ENCODE measurements at places on chromosomes 7 and 10.

- no peak for DNase-seq
Observed at GRCh38 chr7:13725591-13725990, 263.9 kb downstream of the ETV1 start.

GRCh38 chr10:91367558-91367957 lies 42.6 kb upstream of the HECTD2 start:
- no peak for DNase-seq

GRCh38 chr10:11525503-11525902 lies 85.9 kb downstream of the USP6NL start:
- no peak for DNase-seq

DNA sequence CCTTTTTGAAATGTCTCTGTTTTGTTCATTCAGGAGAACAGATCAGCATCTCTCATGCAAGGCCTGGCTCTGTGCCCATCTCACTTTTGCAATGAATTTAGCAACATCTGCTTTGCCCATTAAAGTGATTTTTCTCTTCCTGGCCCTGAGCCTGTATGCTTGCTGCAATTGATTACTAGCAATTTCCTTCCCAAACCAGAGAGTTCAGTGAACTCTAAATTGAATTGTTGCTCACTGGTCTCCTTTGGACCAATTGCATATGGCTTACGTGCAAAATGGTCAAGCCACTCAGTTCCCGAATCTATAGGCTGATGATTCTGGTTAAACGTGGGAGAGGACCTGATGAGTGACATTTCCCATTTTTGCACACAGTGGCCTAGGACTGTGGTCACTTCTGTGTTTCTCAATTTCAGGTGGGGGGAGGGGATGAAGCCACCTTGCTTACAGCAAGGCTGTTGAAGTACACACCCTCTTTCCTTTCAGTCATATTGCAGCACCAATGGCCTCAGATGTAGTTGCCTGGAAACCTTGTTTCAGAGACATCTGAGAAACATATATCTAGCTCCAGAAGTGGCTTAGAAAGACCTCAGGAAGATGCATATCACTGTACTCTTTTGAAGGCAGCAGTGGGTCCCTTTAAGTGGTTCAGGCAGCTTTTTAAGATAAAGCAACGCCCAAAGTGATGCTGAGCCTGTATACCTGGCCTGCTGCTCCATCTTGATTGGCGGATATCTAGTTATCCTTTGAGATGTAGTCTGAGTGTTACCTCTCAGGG lies 201.4 kb downstream of the PTEN start:
- peak; percentile 41 for DNase-seq

DNA sequence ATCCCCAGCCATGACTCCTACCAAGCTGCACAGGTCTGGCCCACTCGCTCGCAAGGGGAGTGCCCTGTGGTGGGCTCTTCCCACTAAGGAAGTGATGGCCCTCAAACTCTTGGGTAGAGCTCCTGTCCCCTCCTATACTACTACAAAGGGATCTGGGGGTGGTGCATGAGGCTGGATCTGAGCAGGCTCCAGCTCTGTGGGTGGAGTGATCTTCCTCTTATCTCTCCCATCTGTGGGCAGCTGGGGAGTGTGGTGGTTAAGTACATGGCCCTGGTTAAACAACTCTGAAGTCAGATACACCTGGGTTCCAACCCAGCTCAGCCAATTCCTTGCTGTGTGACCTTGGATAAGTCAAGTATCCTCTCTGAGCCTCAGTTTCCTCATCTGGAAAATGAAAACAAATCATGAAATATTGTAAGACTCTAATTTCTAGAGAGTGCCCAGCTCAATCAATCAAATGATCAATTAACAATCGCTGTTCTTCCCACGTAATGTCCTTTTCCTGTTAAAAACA lies 17.4 kb downstream of the DDIT4 start:
- DNase-seq: no peak

- DNase-seq: no peak
Observed at GRCh38 chr10:124450783-124451057, 885 bp upstream of the NKX1-2 start.

DNA sequence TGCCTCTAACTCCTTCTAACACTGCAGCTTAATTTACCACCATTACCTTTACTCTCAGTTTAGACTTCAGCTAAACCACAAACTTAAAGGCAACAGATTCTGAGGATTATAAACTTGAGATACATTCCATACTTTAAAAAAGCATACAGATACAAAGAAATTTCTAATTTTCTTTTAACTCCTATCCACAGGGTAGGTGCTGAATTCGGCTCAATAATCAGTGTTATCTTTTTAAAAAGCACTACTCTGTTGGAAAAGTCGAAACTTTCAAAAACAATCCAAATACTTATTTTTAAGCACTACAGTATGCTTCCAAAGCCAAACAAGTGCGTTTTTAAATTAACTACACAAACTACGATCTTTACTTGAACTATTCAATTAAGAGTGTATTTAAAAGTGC lies 1.0 kb downstream of the SMNDC1 start:
- no peak for DNase-seq

DNA sequence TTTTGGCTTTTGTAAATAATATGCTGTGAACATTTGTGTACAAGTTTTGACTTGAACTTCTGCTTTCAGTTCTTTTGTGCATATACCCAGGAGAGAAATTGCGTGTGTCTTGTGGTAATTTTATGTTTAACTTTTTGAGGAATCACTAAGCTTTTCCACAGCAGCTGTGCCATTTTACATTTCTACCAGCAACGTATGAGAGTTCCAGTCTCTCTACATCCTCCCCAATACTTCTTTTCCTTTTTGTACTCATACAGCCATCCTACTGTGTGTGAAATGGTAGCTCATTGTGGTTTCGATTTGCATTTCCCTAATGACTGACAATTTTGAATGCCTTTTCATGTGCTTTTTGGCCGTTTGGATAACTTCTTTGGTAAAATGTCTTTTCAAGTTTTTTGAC lies 66.3 kb upstream of the INHBA start:
- no peak for DNase-seq

DNA sequence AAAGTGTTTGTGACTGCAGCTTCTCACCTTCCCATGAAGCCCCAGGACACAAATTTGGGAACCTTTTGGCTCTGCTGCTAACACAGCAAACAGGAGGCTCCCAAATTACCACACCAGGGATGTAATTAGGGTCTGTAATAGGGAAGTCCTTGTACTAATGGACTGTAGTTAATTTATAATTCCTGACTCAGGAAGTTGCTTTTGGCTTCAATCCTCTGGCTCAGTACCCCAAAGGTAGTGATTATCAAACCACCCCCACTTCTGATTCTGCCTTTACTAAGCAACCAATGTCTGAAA lies 3.8 kb upstream of the MALSU1 start:
- no peak for DNase-seq

DNA sequence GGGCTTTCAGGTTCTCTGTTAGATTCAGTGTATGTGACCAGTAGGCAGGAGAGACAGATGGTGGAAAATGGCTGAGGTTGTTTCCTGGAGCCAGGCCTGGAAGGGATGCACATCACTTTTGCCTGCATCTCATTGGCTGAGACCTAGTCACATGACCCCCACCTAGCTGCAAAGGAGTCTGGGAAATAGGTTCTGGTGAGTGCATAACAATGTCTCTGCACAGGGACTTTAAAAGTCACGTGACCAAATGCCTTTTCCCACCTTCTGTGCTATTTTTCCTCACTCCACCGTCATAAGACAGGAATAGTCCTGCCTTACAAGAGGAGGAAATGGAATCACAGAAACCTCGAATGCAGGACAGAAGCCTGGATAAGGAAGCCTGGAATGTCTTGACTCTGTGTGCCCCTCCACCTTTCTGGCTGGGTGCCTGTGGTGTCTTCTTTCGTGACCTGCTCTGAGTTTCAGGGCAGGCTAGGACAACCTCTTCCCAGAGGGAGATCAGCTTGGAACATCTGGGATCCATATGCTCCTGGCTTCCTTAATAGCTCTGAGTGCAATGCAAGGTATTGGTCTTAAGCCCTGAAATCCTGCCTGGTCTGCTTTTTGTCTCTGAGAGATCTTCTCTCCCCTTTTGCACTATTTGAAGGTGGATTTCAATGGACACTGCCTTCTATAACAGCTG lies 139.9 kb upstream of the ZNF438 start:
- no peak for DNase-seq

DNA sequence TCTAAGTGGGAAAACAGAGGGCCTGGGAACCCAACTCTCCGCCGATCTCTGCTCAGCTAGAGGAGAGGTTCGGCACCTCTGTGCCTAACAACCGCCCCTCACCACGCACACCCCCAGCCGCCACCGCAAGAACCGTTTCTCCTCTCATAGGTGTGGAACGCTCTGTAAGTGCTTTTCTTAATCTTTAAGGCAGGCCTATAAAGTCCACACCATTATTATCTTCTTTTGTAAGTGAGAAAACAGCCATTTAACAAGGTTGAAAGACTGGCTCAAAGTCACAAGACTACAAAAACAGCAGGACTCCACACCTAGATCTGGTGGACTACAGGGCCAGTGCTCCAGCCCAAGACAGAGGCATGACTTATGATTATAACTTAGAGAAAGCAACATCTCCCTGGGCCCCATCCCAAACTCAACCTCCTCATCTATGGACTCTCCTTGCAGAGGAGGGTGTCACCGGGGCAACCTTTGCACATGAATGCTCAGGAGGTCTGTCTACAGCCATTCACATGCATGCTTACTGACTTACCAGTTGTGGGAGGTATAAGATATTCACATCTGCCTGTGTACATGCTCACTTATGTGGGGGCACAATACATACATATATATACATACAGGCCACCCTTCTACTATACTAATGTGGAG lies 7.9 kb upstream of the NKX2-3 start:
- DNase-seq: no peak

DNA sequence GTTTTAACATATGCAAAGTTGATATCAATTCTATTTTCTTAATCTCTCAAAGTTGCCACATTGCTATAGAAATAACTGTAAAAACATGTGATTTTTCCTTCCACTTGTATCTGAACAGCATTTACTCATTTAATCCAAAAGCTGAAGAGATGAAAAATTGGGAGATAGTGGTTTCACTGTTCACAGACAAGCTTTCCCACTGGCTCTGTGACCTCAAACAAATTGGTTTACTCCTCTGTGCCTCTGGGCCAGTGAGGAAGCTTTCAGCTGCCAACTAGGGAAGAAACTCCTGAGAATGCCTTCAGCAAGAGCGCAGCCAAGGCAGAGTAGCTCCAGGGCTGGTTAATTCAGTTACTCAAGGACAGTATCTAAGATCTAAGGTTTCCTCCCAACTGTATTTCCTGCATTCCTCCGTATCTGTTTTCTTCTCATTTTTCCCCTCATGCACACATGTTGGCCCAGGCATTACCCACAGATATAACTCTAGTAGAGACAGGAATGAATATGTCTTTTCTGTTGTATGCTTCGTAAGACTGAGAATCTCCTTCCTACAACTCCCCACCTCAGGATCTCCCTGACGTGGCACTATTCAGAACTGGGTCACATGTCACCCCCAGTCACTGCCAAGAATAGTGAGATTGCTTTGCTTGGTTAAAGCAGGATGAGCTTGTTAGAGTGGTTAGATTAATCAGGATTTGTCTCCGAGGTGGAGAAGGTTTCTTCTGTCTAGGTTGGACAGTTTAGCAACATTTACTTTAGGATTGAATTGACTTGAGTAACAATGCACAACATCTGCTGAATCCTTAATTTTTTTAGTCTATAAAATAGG lies 315.7 kb downstream of the NRG3 start:
- DNase-seq: no peak

DNA sequence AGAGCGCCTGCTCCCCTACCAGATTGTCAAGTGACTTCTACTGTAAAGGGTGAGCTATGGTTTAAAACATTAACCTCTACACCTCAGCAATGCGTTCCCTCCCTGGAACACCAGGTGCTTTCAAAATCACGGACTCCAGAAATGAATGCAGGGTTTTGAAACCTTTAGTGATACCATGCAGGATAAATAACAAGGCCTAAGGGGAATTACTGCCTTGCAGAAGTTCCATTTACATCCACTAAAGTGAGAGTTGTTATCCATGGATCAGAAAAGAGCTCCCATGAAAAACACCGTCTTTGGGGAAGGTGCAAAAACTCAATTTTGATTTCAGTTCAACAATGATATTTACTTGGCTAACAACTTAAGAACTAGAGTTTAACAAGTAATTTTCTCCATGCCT lies 4.0 kb downstream of the FZD8 start:
- DNase-seq: no peak

GRCh38 chr10:124461642-124462347 lies at the start of gene LHPP:
Gene LHPP (plus strand): TSS chr10:124461823. CDS start chr10:124461863, 40 bp downstream.
- peak; percentile 80 for DNase-seq

DNA sequence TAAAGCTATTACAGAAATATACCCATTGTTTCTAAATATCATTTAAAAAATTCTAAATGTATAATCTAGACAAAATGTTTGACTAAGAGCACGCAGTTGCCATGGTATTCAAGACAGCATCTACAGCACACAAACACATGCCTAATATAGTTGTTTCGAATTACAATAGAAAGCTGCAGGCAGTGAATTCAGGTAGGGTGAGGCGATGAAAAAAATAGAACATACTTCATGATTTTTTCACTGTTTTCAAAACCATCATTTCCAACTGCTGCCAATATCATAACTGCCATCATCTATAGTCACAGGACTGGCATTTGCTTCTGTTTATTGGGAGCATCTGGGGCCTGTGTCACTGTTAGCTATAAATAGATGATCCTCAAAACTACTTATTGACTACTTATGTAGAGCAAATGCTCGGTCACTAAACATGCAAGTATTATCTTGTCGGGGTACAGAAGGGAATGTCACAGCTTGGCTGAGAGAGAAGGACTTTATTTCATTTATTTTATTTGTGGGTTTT lies 34.4 kb upstream of the OTUD1 start:
- no peak for DNase-seq

Data from stimulated activated CD8-positive, alpha-beta memory T cell treated with anti-CD3 and anti-CD28 coated beads, Interleukin-15, amount 100 ng/mL, for 48 hours (primary cell).